ENCODE measurements at places on chromosomes 11 and 22. TPM values are rescaled to one million over a fixed set of nuclear protein-coding genes. Genes with fewer than 3 reads are reported as not detected.

The ABTB2 gene
- polyA plus RNA-seq, result 3.7 TPM

The KCNE3 gene
- polyA plus RNA-seq, result 2.2 TPM

The ARFIP2 gene
- 21.6 TPM for polyA plus RNA-seq

The MUC5AC gene
- not detected for polyA plus RNA-seq

The C22orf15 gene
- not detected for polyA plus RNA-seq

The SMC1B gene
- polyA plus RNA-seq, result not detected

DNA sequence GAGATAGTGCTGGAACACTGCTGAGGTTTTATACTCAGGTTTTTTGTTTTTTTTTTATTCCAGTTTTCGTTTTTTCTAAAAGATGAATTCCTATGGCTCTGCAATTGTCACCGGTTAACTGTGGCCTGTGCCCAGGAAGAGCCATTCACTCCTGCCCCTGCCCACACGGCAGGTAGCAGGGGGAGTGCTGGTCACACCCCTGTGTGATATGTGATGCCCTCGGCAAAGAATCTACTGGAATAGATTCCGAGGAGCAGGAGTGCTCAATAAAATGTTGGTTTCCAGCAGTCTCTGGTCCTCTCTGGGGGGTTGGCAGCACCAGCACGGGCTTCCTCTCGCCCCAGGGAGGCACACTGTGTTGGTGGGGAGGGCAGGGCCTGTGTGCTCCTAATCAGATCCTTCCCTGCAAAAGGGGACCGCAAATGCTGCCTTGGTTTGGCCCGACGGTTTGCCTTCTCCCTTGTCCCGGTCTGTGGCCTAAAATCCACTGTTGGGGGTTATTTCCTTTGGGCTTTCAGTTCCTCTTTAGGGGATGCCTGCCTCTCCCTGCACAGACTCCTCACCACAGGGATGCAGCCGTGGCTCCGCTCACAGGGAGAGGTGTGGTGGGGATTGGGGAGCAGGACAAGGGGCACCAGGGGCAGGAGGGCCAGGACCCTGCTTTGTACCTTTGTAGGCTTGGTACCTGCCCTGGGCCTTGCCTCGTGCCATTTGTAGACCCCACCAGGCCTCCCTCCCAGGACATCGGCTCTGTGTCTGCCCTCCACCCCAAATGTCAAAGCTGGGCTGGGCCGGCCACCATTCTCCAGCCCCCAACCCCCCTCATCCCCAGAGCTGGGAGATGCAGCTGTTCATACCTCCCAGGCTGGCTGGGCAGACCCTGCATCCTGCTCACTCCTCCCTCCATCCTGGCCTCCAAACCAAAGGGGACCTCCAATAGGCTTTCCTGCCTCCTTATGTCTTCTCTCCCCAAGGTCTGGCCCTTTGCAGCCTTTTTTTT lies 13.5 kb downstream of the MCAT start:
- DNase-seq, result no peak

- no peak for DNase-seq
These were observed 5.2 kb downstream of the NUMA1 start for GRCh38 chr11:72075109-72075508.

DNA sequence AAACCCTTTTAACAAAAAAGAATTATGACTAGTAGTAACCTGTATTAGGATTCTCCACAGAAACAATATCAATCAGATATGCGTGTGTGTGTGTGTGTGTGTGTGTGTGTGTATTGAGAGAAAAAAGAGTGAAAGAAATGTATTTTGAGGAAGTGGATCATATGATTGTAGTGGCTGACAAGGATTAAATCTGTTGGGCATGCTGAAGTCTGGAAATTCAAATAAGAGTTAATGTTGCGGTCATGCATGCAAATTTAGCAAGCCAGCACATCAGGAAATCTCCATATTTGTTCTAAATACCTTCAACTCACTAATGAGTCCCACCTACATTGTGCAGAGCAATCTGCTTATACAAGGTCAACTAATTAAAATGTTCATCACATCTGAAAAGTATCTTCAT lies 46.8 kb upstream of the IGLL5 start:
- no peak for DNase-seq

- no peak for DNase-seq
These were observed 24.6 kb upstream of the CARD18 start for GRCh38 chr11:105164208-105164607.

DNA sequence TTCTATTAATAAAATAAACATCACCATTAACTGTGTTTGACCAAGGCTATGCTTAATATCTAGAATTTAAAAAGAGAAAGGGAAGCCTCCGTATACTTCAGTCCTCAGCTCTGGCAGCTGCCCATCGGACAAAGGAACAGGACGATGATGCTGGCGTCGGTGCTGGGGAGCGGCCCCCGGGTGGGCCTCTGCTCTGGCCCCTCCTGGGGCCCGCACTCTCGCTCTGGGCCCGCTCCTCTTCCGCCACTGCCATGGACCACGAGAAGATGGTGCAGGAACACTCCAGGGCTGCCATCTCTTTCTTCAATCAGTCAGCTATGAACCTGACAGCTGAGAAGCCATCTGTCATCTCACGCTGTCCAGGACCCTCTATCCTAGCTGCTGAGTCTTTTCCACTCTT lies 25.3 kb downstream of the PDHX start:
- DNase-seq, result peak; percentile 29

DNA sequence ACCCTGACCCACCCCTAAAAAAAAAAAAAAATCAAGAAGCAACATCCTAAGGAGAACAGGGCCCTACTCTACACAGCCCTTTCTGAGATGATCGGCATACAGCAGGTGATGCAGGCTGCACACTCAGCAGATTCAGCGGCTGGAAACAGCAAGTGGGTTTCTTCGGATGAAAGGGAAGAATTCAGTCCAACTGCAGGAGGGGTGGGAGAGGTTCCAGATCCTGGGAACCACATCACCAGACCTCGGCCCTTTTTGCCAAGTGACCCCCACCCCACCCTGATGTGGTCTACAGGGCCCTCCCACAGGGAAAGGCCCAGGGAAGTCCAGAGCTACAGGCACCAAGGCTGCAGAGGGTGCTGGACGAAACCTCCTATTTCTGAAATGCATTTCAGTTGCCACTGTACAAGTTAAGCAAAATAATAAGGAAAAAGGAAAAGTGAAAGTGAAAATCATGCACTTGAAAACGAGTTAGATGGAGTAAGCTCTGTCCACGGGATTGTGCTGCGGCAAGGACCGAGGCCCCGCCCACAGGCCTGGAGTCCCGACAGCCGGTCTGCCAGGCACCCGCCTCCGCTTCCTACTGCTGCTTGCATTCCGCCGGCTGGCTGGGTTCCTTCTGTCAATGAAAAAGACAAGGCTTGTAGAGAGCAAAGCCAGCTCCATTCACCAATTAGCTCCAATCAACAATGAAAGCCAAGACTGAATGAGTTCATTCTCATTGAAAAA lies 16.0 kb upstream of the PHLDA2 start:
- peak; percentile 96 for DNase-seq

- peak; percentile 56 for DNase-seq
These were observed 1.8 kb upstream of the PPP1R14B start for GRCh38 chr11:64248578-64248977.

DNA sequence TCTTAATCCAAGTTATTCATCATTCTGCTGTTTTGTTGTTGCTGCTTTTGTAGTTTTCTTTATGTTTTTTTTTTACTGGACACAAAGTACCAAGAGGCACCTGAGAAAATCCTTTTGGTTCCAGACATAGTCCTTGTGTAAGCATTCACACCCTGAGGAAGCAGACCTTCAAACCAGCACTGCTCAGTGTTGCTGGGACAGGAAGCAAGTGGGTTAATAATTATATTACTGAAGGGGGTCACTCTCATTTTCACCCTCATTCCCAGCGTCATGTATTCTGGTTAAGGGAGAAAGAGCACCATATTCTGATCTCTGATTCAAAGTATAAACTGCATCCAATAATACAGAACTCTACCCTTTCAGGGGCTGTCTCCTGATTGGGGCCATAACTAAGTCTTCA lies 5.9 kb upstream of the ALKBH3 start:
- DNase-seq, result no peak

- peak; percentile 81 for DNase-seq
These were observed at the start of gene KCNJ5 for GRCh38 chr11:128890543-128891368. Gene KCNJ5, plus strand, starts transcription at chr11:128891356. Its CDS starts 19,918 bp downstream, at chr11:128911274.

DNA sequence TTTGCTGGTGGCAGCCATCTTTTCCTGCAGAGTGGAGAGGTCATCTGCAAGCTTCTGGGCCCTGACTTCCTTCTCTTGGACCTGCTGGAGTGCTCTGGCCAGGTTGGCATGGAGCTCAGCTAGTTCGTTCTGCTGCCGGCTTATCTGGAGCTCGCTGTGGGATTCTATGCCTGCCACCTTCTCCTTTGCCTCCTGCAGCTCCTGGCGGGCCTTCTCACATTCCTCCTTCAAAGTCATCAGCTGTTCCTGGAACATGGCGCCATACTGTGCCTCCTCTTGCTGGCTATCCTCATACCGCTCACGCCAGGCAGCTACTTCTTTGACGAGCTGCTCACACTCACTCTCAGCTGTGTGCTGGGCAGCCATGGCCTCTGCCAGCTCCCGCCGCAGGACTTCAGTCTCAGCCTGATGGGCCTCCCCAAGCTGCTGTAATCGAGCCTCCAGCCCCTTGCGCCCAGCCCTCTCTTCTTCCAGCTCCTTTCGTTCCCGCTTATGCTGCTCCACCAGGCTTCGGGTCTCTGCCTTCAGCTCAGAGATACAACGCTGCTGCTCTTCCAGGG lies 16.1 kb downstream of the IL18BP start:
- DNase-seq, result no peak

All from right cardiac atrium (tissue), 5 donors.